ENCODE measurements at places on chromosomes 7 and 10.

DNA sequence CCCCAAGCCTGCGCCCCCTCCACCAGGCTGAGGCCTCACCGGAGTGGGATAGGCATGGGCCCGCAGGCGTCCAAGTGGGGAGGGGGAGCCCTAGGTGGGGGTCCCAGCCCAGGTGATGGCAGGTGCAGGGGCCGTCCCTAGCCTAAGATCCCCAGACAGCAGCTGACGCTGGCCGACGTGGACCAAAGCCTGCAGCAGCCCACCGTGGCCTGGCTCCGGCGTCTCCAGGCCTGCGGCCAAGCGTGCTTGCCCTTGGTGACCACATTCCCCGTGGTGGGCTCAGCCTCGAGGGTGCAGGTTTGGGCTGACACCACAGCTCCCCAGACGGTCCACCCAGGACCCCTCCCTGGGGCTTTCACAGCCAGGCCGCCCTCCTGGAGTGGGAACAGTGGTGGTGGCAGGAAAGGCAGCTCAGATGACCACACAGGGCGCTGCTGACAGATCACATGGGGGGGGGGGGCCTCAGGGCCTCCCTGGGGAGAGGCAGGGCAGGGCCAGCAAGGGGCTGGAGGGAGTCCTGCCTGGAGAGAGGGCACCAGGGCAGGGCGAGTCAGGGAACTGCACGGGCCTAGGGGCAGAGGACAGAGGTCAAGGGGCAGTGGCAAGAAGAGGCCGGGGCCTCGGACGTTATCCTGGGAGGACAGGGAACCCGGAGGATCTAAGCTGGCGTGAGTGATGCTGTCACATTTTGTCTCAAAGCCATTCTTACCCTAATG is 767 bp upstream of the ADAM8 start:
- no peak for DNase-seq

DNA sequence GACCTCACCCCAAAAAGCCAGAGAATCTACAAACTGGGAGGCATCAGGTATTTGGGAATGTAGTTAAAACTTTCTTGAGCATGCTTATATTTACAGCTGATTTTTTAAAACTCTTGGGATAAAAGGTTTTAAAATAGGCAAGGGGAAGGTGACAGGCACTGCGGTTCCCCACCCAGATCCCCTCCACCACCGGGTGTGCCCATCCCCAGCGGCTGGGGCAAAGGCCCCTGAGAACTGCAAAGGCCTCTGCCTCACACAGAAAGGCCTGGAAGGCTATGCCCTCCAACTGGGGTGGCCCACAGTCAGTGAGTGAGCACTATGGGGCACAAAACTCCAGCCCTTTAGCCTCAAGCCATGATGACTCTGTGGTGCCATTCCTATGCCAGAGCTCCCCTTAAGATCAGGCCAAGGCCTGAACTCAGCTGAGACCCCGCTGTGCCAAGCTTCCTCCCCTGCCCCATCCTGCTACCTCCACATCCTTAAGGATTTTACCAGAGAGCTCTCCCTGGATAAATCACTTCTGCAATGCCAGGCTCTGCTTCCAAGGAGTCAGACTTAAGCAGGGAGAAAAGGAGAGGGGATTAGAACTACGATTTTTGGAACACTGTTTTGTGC is 299.1 kb downstream of the GRID1 start:
- no peak for DNase-seq

- DNase-seq, result no peak
These were observed 26.8 kb upstream of the THSD7A start for GRCh38 chr7:11858622-11859302.

- no peak for DNase-seq
These were observed 5.9 kb upstream of the GDF10 start for GRCh38 chr10:47294057-47294456.

DNA sequence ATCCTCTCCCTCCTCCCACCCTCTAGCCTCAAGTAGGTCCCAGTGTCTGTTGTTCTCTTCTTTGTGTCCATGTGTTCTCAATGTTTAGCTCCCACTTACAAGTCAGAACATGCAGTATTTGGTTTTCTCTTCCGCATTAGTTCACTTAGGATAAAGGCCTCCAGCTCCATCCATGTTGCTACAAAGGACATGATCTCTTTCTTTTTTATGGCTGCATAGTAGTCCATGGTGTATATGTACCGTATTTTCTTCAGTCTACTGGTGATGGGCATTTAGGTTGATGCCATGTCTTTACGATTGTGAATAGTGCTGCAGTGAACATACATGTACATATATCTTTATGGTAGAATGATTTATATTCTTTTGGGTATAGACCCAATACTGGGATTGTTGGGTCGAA is 1.6 kb upstream of the GOT1 start:
- DNase-seq, result no peak

- DNase-seq, result peak; percentile 46
These were observed 99.4 kb downstream of the CTBP2 start for GRCh38 chr10:125060826-125061556.

- no peak for DNase-seq
These were observed 79.7 kb downstream of the LHPP start for GRCh38 chr10:124541076-124541903.

- no peak for DNase-seq
These were observed 170.7 kb downstream of the GATA3 start for GRCh38 chr10:8225187-8225586.

DNA sequence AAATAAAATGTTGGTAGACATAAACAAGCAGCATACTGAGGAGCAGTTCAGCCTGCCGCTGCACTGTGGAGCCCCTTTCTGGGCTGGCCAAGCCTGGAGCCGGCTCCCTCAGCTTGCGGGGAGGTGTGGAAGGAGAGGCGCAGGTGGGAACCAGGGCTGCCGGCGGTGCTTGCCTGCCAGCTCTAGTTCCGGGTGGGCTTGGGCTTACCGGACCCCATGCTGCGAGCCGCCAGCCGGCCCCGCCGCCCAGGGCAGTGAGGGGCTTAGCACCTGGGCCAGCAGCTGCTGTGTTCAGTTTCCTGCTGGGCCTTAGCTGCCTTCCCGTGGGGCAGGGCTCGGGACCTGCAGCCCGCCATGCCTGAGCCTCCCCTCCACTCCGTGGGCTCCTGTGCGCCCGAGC is 672.9 kb upstream of the POM121L12 start:
- no peak for DNase-seq

GRCh38 chr7:119935418-119936025 is 337.5 kb upstream of the KCND2 start:
- no peak for DNase-seq

DNA sequence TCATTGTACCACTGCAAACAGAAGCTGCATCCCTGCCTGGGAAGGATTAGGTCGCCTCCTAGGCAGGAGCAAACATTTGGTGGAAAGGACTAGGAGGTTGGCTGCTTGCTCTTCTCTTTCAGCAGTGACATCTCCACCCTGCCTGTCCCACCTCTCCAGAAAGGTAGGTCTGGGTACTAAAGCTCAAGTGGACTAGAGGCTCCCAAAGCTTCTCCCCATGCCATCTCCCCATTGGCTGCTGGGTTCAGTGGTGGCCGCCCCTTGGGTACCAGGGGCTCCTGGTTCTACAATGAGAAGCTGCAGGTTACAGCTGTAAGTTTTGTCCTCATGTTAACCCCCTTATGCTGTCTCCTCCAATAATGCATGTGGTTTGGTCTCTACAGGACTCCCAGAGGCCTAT is 180.7 kb upstream of the MKI67 start:
- no peak for DNase-seq

GRCh38 chr7:36165059-36165458 is 12.0 kb downstream of the EEPD1 start:
- DNase-seq, result no peak

GRCh38 chr10:31897506-31897905 is 31.1 kb downstream of the ARHGAP12 start:
- no peak for DNase-seq

DNA sequence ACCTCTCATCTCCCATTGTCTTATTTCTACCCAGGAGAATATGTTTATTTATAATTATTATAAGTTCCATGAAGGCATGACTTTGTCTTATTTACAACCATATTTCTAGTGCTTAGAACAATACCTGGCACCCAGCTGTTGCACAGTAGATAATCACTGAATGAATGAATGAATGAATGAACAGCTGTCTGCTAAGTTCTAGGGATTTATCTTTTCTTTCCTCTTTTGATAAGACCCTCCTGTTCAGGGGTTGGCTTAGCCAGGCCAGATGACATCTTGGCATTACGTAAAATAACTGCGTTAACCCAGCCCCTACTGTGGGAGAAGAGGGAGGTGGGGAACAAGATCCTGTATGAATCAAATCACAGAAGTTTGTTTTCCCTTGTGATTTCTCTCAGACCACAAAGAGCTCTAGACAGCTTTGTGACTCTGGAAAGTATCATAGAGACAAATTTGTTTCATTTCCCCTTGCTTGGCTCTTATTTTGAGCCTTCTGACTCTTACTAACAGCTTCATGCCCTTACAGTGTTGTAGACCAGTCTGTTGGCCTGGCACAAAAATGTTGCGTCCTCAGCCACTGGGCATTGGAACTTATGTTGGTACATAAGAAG is 8.4 kb downstream of the ZNF862 start:
- no peak for DNase-seq

DNA sequence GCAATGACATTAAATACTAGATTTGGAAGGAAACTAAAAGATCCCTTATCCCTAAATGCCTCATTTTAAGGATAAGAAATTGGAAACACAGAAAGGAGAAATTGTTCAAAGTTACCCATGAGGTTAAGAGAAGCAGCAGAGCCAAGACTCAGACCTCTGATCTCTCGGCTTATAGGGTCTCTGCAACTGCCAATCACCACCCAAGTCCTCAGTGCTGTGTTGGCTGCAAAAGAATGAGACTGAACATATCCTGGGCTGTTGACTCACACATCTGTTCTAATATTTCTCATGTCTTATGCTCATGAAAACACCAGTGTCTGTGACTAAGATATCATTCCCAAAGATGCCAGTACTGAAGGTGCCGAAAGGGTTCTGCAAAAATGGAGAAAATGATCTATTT is 153.3 kb downstream of the XPNPEP1 start:
- DNase-seq, result no peak

GRCh38 chr7:124649397-124650014 is 116.1 kb downstream of the GPR37 start:
- DNase-seq, result no peak

GRCh38 chr10:19728376-19728775 is 87.9 kb upstream of the PLXDC2 start:
- no peak for DNase-seq

DNA sequence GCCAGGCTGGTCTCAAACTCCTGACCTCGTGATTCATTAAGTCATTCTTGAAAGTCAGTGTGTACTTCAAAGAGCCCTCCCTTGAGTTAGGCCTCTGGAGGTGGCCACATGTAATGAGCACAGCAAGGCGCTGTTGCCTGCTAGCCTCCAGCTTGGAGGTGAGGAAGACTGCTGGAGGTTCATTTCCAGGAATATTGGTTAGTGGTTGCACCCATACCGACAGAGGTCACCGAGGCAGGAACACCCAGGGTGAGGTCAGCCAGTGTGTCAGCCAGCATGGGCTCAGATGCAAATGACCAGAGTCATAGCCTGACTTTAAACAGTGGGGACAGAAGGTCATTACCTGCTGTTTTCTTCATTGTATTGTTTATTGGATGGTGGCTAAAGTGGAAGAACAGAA is 85.0 kb downstream of the PLPP4 start:
- DNase-seq, result no peak

GRCh38 chr10:128812000-128812399 is 655.0 kb upstream of the MGMT start:
- no peak for DNase-seq

- no peak for DNase-seq
These were observed 17.4 kb downstream of the CCDC6 start for GRCh38 chr10:59888781-59889435.

GRCh38 chr10:98666276-98666675 is 219.5 kb upstream of the HPS1 start:
- DNase-seq, result no peak

DNA sequence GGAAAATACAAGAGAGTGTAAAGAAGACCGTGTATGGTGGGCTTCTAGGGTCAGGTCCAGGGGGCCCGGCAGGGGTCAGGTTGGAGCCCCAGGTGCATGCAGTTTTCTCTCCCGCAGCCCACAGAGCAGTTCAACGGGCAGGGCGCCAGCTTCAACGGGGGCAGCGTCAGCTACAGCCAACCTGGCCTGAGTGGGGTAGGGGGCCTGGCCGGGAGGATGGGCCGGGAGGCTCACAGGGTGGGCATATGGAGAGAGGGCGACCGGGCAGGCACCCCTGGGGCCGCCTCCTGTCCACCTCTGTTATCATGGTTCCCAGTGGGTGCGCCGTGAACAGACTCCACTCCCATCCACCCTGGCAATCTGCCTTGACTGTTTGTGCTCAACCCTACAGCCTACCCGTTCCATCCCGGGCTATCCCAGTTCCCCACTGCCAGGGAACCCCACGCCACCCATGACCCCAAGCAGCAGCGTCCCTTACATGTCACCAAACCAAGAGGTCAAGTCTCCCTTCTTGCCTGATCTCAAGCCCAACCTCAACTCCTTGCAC is 11.5 kb downstream of the ZMIZ2 start:
- no peak for DNase-seq

DNA sequence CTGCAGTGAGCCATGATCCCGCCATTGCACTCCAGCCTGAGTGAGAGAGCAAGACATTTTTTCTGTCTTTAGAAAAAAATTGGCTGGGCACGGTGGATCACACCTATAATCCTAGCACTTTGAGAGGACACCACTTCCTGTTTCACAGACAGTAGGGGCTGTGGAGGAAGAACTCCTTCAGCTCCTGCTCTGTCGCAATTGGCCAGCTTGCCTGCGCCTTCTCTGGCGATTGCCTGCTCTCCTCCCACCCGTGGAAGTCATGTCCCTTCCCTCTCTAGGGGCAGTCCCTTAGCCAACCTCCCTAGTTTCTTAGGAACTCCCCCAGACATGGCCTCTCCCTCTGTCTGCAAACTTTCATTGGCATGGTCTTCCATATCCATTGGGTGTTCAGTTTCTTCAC is 8.7 kb downstream of the PDSS1 start:
- DNase-seq, result no peak

GRCh38 chr10:12432402-12433189 is 83.2 kb downstream of the CAMK1D start:
- no peak for DNase-seq

DNA sequence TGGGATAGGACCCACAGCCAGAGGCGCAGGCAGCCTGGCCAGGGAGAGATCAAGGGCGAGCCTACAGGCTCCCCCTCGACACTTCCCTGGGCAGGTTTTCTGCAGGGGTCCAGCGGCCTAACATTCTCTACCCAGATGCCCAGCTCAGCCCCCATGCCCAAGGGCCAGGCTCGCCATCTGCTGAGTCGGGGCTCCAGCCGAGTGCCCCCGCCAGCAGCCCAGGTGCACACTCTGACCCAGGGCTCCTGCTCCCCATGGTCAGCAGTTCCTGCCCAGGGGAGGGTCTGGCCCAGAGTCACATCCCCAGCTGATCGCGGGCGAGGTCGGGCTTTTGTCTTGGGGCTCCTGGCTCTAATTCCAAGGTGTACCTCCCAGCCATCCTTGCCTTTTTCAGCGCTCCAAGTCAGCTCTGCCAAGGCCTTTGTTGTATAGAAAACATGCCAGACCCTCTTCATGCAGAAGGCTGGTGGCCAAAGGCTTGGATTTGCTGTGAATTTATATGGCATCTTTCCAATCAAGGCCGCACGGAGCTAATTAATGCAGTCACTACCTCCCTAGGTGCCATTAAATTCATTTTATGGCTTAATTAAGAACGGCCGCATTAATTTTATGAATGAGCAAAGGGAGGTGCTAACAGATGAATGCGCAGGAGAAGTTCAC is 120.6 kb downstream of the LRRC18 start:
- DNase-seq, result no peak
